Memory B cell (primary cell): ENCODE measurements at places on chromosomes 2 and 18.

DNA sequence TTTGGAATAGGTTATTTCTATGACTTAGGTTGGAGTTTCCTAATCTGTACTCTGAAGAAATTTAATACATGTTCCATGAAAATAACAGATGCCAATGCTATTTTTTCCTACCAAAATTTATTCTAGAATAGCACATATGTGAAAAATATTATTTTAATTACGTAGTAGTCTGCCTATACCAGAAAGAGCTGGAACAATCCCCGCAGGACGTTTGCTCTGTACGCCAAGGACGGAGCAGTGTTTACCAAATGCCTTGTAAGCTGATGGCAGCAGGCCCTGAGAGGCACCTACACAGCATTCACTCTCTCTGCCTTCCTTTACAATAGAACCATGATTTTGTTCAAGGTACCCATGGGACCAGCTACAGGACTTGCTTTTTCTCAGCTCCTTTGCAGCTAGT lies 16.8 kb upstream of the SLC1A4 start:
- no peaks in the 10 kb centered on the region for H3K27me3 ChIP-seq
- DNase-seq, result no peak
- peaks cover 3% of the 10 kb centered on the region for H3K36me3 ChIP-seq
- H3K4me1 ChIP-seq, result peaks cover 4% of the 10 kb centered on the region
- no peak overlapping the region for H3K27ac ChIP-seq

DNA sequence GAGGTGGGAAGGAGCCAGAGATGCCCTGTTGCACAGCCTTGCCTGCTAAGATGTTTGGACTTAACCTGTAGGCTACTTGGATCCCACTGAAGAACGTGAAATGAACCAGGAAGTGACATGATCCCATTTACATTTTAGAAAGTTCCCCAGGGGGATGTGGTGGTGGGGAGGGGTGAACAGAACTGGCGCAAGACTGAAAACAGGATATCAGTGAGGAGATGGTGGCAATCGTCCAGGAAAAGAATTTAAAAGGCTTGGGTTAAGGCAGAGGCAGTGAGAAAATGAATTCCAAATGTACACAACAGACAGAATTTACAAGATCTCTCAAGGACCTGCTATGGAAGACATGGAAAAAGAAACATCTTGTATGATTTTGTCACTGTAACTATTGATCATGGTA lies 42.3 kb downstream of the SULT1C2 start:
- H3K4me3 ChIP-seq, result no peak overlapping the region
- DNase-seq, result no peak
- no peak overlapping the region for H3K27ac ChIP-seq
- H3K27me3 ChIP-seq, result peaks cover 14% of the 10 kb centered on the region
- no peaks in the 10 kb centered on the region for H3K36me3 ChIP-seq
- peaks cover 8% of the 10 kb centered on the region for H3K4me1 ChIP-seq

- peaks cover 5% of the 10 kb centered on the region for H3K27me3 ChIP-seq
- H3K36me3 ChIP-seq, result no peaks in the 10 kb centered on the region
- DNase-seq, result no peak
- H3K4me3 ChIP-seq, result no peak overlapping the region
- H3K4me1 ChIP-seq, result peaks cover 8% of the 10 kb centered on the region
Observed at GRCh38 chr2:237471438-237472186, 15.4 kb upstream of the MLPH start.

GRCh38 chr18:4181882-4182568 lies 273.1 kb downstream of the DLGAP1 start:
- no peak overlapping the region for H3K27ac ChIP-seq
- no peaks in the 10 kb centered on the region for H3K36me3 ChIP-seq
- no peak for DNase-seq
- no peaks in the 10 kb centered on the region for H3K27me3 ChIP-seq
- no peak overlapping the region for H3K4me3 ChIP-seq

- H3K27me3 ChIP-seq, result no peaks in the 10 kb centered on the region
- no peak overlapping the region for H3K4me3 ChIP-seq
- H3K27ac ChIP-seq, result no peak overlapping the region
- H3K4me1 ChIP-seq, result no peaks in the 10 kb centered on the region
Observed at GRCh38 chr2:2027271-2027670, 283.0 kb upstream of the PXDN start.

DNA sequence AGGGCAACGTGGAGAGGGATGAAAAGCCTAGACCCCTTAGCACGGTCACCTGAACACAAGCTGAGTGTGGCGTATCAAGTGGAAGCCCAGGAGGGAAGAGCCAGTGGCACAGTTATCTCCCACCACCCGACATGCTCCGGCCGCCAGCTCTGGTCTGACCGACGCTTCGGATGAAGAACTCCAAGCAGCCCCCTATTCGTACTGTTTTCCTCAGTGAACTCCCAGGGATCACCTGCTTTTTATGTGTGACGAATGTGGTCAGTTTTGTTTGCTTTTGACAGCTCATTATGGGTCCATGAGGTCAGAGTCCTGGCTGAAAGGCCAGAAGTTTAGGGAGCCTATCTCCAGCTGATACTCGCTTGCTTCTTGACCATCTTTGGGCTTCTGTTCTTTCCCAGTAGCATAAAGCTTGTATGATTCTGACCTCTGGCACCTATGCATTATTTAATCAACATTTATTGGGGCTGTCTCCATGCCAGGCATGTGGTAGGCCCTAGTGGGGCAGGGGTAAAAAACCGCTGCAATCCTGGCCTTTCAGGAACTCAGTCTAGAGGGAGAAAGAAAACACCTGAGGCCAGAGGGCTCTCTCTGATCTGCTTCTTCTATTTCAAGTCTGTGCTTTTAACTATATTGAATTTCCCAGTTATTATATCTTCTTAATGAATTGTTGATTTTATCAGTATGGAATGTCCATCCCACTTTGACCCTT lies 33.0 kb upstream of the MRPL33 start:
- H3K27ac ChIP-seq, result no peak overlapping the region
- H3K27me3 ChIP-seq, result peaks cover 13% of the 10 kb centered on the region
- no peak for DNase-seq
- H3K36me3 ChIP-seq, result no peaks in the 10 kb centered on the region
- H3K4me3 ChIP-seq, result no peak overlapping the region
- H3K4me1 ChIP-seq, result peaks cover 4% of the 10 kb centered on the region

DNA sequence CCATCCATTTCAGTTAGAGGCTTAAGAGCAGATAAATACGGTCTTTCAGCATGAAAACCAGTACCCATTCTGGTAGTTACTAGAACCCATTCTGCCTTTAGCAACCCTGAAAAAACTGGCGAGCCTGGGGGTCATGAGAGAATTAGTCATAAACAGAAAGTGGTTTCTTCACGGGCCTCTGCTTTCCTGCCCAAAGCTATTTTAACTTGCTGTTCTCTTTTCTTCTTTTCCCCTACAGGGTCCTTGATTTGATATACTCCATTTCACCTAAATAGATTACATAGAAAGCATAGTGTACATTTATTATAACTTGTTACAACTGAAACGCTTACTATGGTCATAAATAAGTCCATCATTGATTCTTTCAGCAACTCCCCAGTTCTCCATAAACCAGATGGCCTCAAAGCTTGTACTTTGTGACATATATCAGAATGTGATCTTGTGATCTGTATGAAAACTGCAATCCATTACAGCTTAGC lies 48.3 kb downstream of the WDFY1 start:
- peaks cover 25% of the 10 kb centered on the region for H3K36me3 ChIP-seq
- H3K4me1 ChIP-seq, result peaks cover 49% of the 10 kb centered on the region
- H3K27me3 ChIP-seq, result no peaks in the 10 kb centered on the region
- no peak for DNase-seq
- H3K27ac ChIP-seq, result peak overlapping the region; percentile 99

DNA sequence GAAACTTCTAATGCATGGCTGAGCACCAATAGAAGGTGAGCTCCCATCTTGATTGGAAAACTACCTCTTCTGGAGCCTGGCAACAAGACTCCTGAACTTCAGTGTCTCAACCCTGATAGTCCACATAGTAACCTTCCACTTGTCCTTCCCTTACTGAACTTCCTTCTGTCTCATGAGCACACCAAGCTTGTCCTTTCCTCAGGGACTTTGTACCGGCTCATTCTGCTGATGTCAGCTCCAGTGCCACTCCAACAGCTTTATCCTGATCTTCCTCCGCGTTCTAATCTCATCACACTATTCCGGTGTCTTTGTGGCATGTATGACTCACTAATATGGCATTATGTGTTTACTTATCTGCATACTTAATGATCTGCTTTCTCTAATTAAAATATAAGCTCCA lies 862.0 kb upstream of the ID2 start:
- no peaks in the 10 kb centered on the region for H3K36me3 ChIP-seq
- H3K4me1 ChIP-seq, result no peaks in the 10 kb centered on the region
- H3K4me3 ChIP-seq, result no peak overlapping the region
- peaks cover 9% of the 10 kb centered on the region for H3K27me3 ChIP-seq

DNA sequence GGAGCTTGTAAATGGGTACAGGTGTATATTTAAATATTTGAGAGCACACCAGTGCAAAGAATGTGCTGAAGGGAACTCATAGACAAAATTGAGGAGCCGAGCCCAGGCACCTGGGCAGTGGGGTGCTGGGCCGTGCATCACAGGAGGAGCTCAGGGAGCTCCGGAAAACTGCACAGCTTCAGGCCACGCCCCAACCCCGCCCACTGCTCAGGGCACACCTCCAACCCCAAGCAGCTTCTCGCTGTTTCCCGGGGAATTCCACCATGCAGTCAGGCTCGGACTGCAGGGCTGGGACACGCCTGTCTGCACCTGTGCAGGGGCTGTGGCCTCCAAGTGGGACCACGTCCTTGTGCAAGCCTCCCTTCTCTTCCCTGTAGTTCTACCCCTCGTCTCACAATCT lies 243.0 kb downstream of the HDAC4 start:
- H3K4me3 ChIP-seq, result no peak overlapping the region
- no peak overlapping the region for H3K27ac ChIP-seq
- H3K27me3 ChIP-seq, result no peaks in the 10 kb centered on the region
- H3K36me3 ChIP-seq, result peaks cover 34% of the 10 kb centered on the region
- no peak for DNase-seq
- peaks cover 5% of the 10 kb centered on the region for H3K4me1 ChIP-seq

GRCh38 chr2:106147159-106147558 lies 46.9 kb downstream of the UXS1 start:
- peaks cover 19% of the 10 kb centered on the region for H3K4me1 ChIP-seq
- peak overlapping the region; percentile 72 for H3K27ac ChIP-seq
- peaks cover 48% of the 10 kb centered on the region for H3K36me3 ChIP-seq
- no peak overlapping the region for H3K4me3 ChIP-seq

DNA sequence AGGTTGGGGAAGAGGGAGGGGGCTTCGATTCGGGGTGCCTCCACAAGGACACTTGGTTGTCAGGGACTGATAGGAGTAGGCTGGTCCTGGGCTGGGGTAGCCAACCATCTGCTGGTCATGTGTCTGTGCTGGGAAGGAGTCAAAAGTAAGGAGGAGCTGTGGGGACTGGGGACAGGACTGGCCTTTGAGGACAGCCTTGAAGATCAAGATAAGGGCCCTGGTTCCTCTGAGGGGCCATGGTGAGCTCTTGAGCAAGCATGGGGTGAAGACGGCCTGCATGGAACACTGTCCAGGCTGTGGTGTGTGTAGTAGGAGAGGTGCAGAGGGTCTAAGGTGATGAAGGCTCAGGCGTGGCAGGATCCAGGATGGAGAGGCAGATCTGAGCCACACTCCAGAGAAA lies 1.7 kb downstream of the CYP27A1 start:
- no peak overlapping the region for H3K4me3 ChIP-seq
- peaks cover 23% of the 10 kb centered on the region for H3K27me3 ChIP-seq
- no peak for DNase-seq
- H3K36me3 ChIP-seq, result peaks cover 2% of the 10 kb centered on the region

DNA sequence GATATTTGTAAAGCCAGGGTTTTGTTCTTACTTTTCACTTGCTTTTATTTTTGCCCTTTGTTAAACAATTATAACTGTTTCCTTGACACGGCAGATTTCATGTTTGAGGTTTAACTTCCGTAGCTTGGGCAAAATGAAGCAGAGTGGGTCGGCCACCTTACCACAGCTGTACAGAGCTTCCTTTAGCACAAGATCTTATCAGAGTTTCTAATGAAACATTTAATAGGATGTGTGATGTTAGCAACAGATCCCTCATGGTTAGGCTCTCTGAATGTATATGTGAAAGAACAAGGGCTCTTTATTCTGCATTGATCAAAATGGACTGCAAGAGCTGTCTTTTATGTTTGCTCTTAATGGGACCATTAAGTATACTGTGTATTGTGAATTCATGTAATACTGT lies 22.3 kb downstream of the RNF125 start:
- H3K27me3 ChIP-seq, result no peaks in the 10 kb centered on the region
- peak overlapping the region; percentile 38 for H3K27ac ChIP-seq
- DNase-seq, result no peak
- H3K4me3 ChIP-seq, result peak overlapping the region; percentile 2
- H3K4me1 ChIP-seq, result peaks cover 15% of the 10 kb centered on the region
- H3K36me3 ChIP-seq, result peaks cover 22% of the 10 kb centered on the region

DNA sequence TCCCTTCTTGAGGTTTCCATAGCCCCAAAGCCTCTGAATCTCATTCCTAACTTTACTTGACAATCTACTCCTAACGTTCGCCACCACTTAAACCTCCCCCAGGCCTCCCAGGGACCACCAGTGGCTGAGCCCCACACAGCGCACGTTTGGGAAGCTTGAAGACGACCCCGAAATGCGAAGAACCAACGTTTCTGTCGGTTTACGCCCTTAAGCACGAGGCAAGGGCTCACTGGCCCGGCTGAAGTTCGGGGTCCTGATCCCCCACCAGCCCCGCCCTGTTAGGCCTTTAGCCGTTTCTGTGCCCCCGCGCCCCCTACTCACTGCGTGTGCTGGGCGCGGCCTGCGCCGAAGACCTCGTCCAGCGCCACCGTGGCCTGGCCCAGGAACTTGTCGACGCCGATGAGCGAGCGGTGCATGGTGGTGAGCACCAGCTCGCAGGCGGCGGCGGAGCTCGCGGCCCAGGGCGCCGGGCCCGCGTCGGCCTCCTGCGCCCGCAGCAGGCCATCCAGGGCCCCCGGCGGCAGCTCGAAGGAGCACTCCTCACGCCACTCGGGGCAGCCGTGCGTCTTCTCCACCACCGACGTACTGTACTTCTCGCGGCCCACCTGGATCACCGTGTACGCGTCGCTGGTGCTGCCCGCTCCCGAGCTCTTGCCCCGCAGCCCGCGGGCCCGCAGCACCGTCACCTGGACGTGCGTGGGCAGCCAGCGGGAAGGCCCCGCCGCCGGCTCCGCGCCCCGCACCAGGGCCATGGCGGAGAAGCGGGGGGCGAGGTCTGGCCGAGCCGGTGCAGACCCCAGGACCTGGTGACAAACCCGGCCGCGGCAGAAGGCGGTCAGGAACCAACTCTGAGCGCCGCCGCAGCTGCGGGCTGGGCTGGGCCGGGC lies 479 bp downstream of the RAB11FIP5 start:
- peaks cover 9% of the 10 kb centered on the region for H3K4me1 ChIP-seq
- peak; percentile 54 for DNase-seq
- peak overlapping the region; percentile 64 for H3K27ac ChIP-seq
- H3K4me3 ChIP-seq, result peak overlapping the region; percentile 82

- no peaks in the 10 kb centered on the region for H3K4me1 ChIP-seq
- no peaks in the 10 kb centered on the region for H3K36me3 ChIP-seq
- no peak overlapping the region for H3K27ac ChIP-seq
- H3K27me3 ChIP-seq, result peaks cover 2% of the 10 kb centered on the region
Observed at GRCh38 chr2:183543731-183544130, 419.5 kb downstream of the NUP35 start.

DNA sequence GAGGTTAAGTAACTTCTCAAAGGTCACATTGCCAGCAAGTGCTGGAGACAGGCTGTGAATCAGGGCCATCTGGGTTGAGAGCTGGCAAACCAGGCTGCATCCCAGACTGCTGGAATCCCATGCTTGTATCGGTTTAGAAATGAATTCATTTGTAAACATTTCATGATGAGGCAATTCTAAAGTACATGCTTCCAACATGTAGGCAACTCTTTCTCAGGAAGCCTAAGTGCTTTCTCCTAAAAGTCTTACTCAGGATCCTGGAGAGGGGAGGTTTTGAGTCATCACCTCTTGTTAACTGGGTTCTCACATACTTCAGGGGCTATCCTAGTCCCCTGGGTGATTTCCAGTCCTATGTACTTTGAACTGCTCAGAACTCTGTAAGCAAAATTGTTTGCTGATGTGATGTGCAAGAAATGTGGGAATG lies 416.5 kb downstream of the MEIS1 start:
- no peak overlapping the region for H3K4me3 ChIP-seq
- no peaks in the 10 kb centered on the region for H3K27me3 ChIP-seq
- H3K27ac ChIP-seq, result no peak overlapping the region
- no peaks in the 10 kb centered on the region for H3K36me3 ChIP-seq
